ENCODE measurements at places on chromosomes 2 and 18.

GRCh38 chr2:17822445-17823117 is 6.3 kb downstream of the MSGN1 start:
- no peak for DNase-seq

DNA sequence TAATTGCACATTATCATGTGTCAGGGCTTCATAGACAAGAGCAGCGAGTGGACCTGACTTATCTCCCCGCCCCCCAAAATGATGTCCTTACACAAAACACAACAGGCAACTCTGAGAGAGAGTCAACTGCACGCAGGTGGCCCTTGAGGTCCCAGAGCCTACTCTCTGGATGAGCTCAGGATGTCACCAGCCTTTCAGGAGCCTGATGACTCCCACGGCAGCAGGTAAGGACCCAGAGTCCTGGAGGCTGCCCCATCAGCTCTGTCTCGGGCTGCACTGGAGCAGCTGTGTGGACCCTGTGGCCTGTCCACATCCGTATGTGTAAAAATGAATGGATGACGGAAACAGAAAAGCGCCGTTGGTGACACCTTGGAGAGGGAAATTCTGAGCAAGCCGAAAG is 130.9 kb downstream of the HDAC4 start:
- peak; percentile 20 for DNase-seq

GRCh38 chr18:61606759-61607158 is 273.5 kb downstream of the CDH20 start:
- DNase-seq, result peak; percentile 23

GRCh38 chr18:9575558-9575957 is 38.8 kb downstream of the PPP4R1 start:
- DNase-seq, result peak; percentile 78

DNA sequence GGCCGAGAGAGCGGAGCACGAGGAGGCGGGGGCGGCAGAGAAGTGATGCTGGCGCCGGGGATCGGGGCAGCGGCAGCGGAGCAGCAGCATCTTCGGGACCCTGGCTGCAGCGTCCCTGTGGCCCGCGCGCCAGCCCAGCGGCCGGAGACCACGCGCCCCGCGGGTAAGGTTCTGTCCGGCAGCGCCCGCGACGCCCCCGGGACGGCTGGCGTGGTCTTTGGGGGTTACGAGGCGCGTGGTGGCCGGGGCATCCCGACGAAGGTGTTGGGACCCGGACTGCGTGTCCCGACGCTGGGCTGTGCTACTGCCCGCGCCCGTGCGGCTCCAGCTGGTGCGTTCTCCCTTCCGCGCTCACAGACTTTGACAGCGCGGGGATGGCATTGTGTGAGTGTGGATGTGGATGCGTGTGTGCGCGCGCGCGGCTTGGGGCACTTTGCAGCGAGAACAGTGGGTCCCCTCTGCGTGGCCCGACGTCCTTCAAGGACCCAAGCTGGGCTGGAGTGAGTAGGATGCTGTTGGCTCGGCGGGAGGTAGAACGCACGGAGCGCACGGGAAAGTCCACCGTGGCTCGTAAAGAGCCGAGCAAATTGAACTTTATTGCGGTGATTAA is 405.0 kb downstream of the XIRP2 start:
- DNase-seq, result peak; percentile 33

GRCh38 chr2:180203972-180204371 is 196.9 kb upstream of the CWC22 start:
- no peak for DNase-seq

Measured in left colon (tissue), 2 donors.